ENCODE measurements at places on chromosomes 4 and X. TPM values are rescaled to one million over a fixed set of nuclear protein-coding genes. Genes with fewer than 3 reads are reported as not detected.

The PWWP3B gene
- not detected for total RNA-seq

The PRKX gene
- 38.8 TPM for total RNA-seq

The FAM114A1 gene
- total RNA-seq = 0.34 TPM

The KCNIP4 gene
- total RNA-seq = not detected

The FAM156B gene
- total RNA-seq = 11.5 TPM

The GAGE12F gene
- total RNA-seq = not detected

The FAM236B gene
- total RNA-seq = not detected

The FAM47A gene
- total RNA-seq = not detected

The UGT2B11 gene
- not detected for total RNA-seq

The FHDC1 gene
- total RNA-seq = 0.27 TPM

The FREM3 gene
- not detected for total RNA-seq

The NXF3 gene
- total RNA-seq = not detected

The GLRA2 gene
- not detected for total RNA-seq

The ETDA gene
- not detected for total RNA-seq

- no peak overlapping the region for H3K4me3 ChIP-seq
- no peak overlapping the region for H3K27ac ChIP-seq
- no peaks in the 10 kb centered on the region for H3K27me3 ChIP-seq
- H3K4me1 ChIP-seq = no peaks in the 10 kb centered on the region
- no peak for DNase-seq
- H3K36me3 ChIP-seq = peaks cover 4% of the 10 kb centered on the region
Observed at GRCh38 chrX:33989936-33990335, 142.2 kb downstream of the FAM47A start.

GRCh38 chrX:19863212-19863856, 24.1 kb downstream of the SH3KBP1 start:
- H3K4me3 ChIP-seq = no peak overlapping the region
- peaks cover 52% of the 10 kb centered on the region for H3K4me1 ChIP-seq
- no peak overlapping the region for H3K27ac ChIP-seq
- H3K36me3 ChIP-seq = no peaks in the 10 kb centered on the region

GRCh38 chr4:3291969-3292570, 751 bp upstream of the RGS12 start:
- peaks cover 17% of the 10 kb centered on the region for H3K27me3 ChIP-seq
- H3K27ac ChIP-seq = no peak overlapping the region

- peaks cover 3% of the 10 kb centered on the region for H3K27me3 ChIP-seq
- DNase-seq = no peak
- H3K36me3 ChIP-seq = no peaks in the 10 kb centered on the region
- H3K4me3 ChIP-seq = no peak overlapping the region
- no peak overlapping the region for H3K27ac ChIP-seq
- no peaks in the 10 kb centered on the region for H3K4me1 ChIP-seq
Observed at GRCh38 chr4:74805601-74806000, 11.3 kb upstream of the BTC start.

DNA sequence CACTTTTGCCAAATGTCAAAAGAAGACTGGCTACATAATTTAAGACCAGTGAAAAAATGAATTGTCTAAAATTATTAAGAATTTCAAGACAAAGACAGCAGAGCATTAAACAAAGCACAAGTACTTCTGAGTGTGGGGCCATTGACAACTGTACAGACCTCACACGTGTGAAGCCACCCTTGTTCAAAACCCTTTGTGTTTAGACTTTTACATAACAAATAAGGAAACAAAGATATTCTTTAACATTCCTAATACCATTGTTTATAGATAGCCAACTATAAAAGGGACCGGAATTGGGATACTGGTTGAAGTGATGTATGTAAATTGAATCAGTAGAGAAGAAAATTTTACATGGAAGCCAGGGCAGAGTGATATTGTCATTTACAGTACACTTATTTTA, 624.2 kb downstream of the PCDH18 start:
- H3K27ac ChIP-seq = no peak overlapping the region
- no peak for DNase-seq
- no peaks in the 10 kb centered on the region for H3K4me1 ChIP-seq
- no peaks in the 10 kb centered on the region for H3K27me3 ChIP-seq
- no peaks in the 10 kb centered on the region for H3K36me3 ChIP-seq

- H3K4me3 ChIP-seq = no peak overlapping the region
- no peak for DNase-seq
- H3K36me3 ChIP-seq = no peaks in the 10 kb centered on the region
- no peaks in the 10 kb centered on the region for H3K4me1 ChIP-seq
- no peak overlapping the region for H3K27ac ChIP-seq
Observed at GRCh38 chr4:162770761-162771490, 395.8 kb downstream of the NAF1 start.

DNA sequence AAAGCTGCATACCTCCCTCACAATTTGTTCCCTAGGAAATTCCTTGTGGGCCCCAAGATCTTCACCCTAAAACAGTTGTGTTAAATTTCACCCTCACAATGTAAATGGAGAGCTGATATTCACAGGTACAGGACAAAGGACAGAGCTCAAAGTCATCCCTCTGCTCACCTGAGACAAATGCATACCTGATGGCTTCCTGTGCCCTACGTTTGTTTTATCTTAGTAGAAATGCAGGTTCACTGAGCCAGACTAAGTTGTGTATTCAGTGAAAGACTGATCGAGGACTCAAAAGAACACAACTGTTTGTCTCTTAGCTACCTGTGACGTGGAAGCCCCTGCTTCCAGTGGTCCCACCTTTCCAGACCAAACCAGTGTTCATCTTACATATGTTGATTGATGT, 53.6 kb downstream of the TRMT44 start:
- no peak overlapping the region for H3K4me3 ChIP-seq
- H3K36me3 ChIP-seq = peaks cover 24% of the 10 kb centered on the region
- H3K27me3 ChIP-seq = no peaks in the 10 kb centered on the region

DNA sequence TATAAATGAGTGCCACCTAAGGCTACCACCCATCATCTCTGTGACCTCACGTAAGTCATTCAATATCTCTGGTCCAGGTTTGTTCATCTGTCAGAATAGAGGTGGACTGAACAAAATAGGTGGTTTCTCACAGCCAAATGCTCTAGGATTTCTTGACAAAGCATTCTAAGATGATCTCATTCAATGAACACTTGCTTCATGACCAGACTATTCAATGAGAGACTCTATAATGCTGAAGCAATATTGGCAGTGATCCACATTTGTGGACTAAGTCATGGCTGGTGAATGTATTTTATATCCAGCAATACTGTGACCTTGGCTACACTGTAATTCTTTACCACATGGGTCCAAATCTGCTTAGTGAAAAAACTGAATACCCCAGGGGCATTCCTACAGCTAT, 37.9 kb downstream of the LDB2 start:
- H3K4me1 ChIP-seq = no peaks in the 10 kb centered on the region
- H3K27me3 ChIP-seq = peaks cover 3% of the 10 kb centered on the region
- no peaks in the 10 kb centered on the region for H3K36me3 ChIP-seq
- no peak overlapping the region for H3K4me3 ChIP-seq
- DNase-seq = no peak
- no peak overlapping the region for H3K27ac ChIP-seq

DNA sequence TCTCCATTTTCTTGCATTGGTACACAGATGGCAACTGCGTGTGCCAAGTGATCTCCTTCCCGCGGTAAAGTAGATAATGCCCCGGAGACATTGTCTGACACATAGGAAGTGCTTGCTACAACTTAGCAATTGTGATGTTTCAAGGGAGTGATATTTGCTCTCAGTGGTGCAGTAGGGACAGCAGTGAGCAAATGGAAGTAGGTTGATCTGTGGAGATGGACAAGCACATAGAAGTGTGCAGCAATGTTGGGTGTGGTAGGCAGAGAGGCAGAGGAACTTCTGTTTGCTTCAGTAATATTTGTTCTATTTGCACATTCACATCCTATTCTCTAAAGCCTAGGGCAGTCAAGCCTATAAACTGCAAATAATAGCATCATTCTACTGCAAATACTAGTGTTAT, 846.7 kb upstream of the PRKX start:
- no peak overlapping the region for H3K4me3 ChIP-seq
- no peak for DNase-seq
- H3K4me1 ChIP-seq = no peaks in the 10 kb centered on the region
- H3K36me3 ChIP-seq = no peaks in the 10 kb centered on the region
- no peak overlapping the region for H3K27ac ChIP-seq

GRCh38 chrX:131262738-131263679, 26.1 kb downstream of the IGSF1 start:
- DNase-seq = no peak
- H3K4me1 ChIP-seq = no peaks in the 10 kb centered on the region
- H3K36me3 ChIP-seq = no peaks in the 10 kb centered on the region
- peaks cover 2% of the 10 kb centered on the region for H3K27me3 ChIP-seq
- H3K27ac ChIP-seq = no peak overlapping the region
- no peak overlapping the region for H3K4me3 ChIP-seq

- H3K4me1 ChIP-seq = peaks cover 4% of the 10 kb centered on the region
- DNase-seq = peak; percentile 83
- peak within 1 kb of the TSS; percentile 90 for H3K27ac ChIP-seq
Observed at GRCh38 chr4:174522183-174523024, at the start of gene HPGD. TSS of gene HPGD (minus strand) at chr4:174522488. CDS start at chr4:174522451, 37 bp downstream.

DNA sequence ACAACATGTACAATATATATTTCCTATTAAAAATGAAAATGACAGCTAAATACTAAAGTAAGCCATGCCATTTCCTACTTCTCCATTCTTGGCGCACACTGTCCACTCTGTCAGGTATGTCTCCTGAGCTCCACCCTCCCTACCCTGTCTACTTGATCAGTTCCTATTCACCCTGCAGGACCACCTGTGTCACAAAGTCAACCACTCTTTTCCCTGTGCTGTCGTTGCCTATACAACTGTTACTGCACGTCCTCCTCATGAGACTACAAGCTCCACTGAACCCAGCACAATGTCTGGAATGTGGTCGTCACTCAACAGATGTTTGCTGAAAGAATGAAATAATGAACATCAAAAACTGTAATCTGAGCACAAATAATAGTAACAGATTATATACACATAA, 54.9 kb downstream of the SLC9A7 start:
- no peak overlapping the region for H3K27ac ChIP-seq
- H3K4me1 ChIP-seq = peaks cover 23% of the 10 kb centered on the region
- DNase-seq = no peak
- H3K4me3 ChIP-seq = no peak overlapping the region
- no peaks in the 10 kb centered on the region for H3K36me3 ChIP-seq

GRCh38 chrX:21781976-21782375, 24.1 kb upstream of the SMPX start:
- no peaks in the 10 kb centered on the region for H3K36me3 ChIP-seq
- DNase-seq = no peak
- H3K4me1 ChIP-seq = peaks cover 2% of the 10 kb centered on the region
- no peak overlapping the region for H3K4me3 ChIP-seq

DNA sequence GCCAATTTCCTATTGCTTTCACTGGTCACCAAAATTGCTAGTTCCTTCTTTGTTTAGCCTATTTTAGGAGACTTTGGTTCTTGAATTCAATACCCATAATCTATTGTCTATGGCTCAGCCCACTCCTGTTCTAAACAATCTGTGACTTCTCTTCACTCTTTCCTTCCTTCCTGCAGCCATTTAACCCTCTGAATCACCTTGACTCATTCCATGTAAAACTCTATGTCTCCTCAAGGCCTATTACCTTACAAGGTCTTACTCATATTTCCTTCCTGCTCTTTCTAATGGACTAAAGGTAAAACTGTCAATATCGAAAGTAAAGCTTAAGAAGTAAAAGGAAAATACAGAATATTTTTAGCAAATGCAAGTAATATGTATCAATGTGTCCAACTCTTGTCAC, 301.6 kb downstream of the ARHGAP24 start:
- H3K4me1 ChIP-seq = peaks cover 8% of the 10 kb centered on the region
- no peak for DNase-seq

GRCh38 chr4:4203688-4204400, 22.9 kb downstream of the OTOP1 start:
- H3K27me3 ChIP-seq = peaks cover 53% of the 10 kb centered on the region
- H3K27ac ChIP-seq = no peak overlapping the region
- H3K36me3 ChIP-seq = no peaks in the 10 kb centered on the region
- no peak overlapping the region for H3K4me3 ChIP-seq
- no peak for DNase-seq

GRCh38 chr4:73599182-73599581, 21.1 kb downstream of the RASSF6 start:
- no peaks in the 10 kb centered on the region for H3K27me3 ChIP-seq
- no peaks in the 10 kb centered on the region for H3K36me3 ChIP-seq
- H3K27ac ChIP-seq = no peak overlapping the region
- no peak overlapping the region for H3K4me3 ChIP-seq

DNA sequence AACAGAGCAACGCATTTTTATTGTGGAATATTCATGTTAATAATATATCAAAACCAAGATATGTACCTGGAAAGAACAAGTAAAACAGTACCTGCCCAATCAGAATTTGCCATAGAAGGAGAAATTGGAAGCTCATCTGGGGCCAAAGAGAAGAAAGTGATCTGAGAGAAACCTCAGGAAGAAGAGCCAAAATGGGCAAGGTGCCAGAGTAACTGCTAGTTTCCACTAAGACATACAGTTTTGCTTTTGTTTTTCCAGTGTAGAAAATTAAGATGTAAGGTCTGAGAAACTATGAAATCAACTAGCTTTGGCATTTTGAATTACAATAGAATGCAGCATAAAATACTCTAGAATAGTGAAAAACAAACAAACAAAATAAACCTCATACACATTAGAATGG, 2201.2 kb downstream of the ARAP2 start:
- H3K36me3 ChIP-seq = no peaks in the 10 kb centered on the region
- H3K4me3 ChIP-seq = no peak overlapping the region
- DNase-seq = no peak
- no peaks in the 10 kb centered on the region for H3K27me3 ChIP-seq
- H3K4me1 ChIP-seq = no peaks in the 10 kb centered on the region
- H3K27ac ChIP-seq = no peak overlapping the region

DNA sequence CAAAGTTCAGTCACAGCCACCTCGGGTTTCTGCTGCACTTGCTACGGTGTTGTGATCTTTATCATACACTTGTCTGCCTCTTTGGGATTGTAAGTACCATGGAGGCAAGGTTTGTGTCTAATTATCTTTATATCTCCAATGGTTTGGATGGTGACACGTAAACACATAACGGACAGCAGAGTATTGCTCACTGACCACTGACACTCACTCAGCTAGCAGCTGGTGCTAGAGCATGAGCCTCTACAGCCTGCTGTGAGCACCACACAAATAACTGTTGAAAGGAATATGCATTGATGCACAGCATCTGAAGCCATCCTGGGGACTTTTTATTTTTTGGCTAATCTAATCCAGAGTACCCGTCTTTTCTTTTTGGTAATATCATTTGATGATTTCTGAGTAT, 156.0 kb downstream of the DCLK2 start:
- no peak overlapping the region for H3K27ac ChIP-seq
- H3K27me3 ChIP-seq = peaks cover 18% of the 10 kb centered on the region
- no peak for DNase-seq
- no peak overlapping the region for H3K4me3 ChIP-seq
- no peaks in the 10 kb centered on the region for H3K4me1 ChIP-seq

DNA sequence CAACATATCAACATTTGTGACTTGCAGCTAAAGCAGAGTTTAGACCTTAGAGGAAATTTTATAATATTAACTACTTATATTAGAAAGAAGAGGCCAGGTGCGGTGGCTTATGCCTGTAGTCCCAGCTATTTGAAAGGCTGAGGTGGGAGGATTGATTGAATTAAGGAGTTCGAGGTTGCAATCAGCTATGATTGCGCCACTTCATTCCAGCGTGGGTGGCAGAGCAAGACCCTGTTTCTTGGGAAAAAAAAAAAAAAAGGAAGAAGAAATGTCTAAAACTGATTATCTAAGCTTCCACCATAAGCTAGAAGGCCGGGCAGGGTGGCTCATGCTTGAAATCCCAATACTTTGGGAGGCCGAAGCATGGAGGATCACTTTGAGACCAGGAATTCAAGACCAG, 42.0 kb upstream of the USP9X start:
- H3K36me3 ChIP-seq = no peaks in the 10 kb centered on the region
- no peaks in the 10 kb centered on the region for H3K27me3 ChIP-seq
- no peak overlapping the region for H3K4me3 ChIP-seq
- H3K27ac ChIP-seq = no peak overlapping the region
